Right renal cortex interstitium (tissue), 3 donors: ENCODE measurements at places on chromosomes 4 and X.

- no peak for DNase-seq
Observed at GRCh38 chr4:63316633-63317032, 1092.6 kb downstream of the TECRL start.

GRCh38 chr4:104063341-104063740, 343.6 kb upstream of the TACR3 start:
- DNase-seq, result no peak

DNA sequence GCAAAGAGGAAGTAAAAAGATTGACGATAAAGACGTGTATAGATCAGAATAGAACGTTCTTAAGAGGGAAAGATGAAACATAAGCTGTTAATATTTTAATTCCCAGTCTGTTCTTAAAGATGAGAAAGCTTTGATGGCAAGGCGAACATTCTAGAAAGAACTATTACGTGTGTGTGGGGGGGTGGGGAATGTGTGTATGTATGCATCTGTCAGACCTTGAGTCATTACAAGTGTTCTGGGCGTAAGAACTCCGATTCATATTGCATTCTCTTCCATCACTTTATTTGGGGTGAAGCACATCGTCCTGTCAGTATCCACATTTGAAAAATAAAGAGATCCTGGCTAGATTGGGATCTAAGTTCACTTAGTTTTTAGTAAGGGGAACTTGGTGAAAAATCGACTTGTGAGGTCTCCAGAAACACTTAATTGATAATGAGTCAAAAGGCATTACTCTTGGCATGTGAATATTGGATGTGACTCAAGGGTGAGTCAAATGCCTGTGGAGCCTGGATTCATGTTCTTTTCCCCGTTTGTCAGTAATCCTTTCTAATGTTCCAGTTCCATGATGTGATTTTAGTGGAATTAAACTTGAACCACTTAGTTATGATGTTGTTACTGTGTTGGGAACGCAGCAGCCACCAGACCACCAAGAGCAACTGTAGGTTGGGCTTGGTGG, 3.1 kb downstream of the SMS start:
- DNase-seq, result no peak

DNA sequence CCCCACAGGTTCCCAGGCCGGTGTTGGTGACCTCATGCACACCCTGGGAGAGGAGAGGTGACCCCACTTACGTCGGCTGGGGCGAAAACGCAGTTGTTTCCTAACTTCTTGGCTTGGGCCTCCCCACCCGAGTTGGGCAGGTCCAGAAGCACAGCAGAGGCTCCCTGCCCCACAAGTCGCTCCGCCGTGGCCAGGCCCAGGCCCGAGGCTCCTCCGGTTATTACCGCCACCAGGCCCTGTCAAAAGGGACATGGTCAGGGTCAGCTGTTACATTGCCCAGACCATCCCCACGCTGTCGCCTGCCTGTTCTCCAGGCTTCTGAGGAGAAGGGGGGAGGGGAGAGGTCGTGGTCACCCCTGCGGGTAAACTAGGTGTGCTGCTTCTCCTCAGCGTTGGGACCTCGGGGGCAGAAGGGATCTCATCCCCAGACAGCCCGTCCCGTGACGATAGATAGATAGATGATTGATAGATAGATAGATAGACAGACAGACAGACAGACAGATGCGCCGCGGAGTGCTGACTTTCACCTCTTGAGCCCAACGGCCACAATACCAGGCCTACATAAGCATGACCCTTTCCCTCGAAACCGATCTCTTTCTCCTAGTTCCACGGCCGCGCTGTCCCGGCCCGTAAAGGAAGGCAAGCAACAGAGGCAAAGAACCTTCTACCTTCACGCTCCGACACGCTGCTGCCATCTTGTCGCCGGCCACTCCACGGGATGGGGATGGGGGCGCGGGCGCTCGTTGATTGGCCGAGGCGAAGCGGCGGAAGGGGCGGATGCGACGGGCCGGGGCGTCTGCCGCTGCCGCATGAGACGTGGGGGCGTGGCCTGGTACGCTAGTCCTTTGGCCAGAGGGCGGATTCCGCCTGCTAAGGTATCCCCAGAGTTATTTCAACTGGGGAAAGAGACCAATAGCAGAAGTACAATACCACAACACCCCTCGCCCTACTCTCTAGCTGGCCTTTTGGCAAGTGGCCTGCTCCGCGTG, at the start of gene HSD17B10:
TSS of gene HSD17B10 (minus strand) at position 720 of the 989 bp plus-strand sequence. CDS start at position 695, 25 bp downstream.
- peak; percentile 44 for DNase-seq

- DNase-seq, result peak; percentile 48
Observed at GRCh38 chrX:39645178-39645895, 452.4 kb downstream of the BCOR start.

- DNase-seq, result no peak
Observed at GRCh38 chr4:171484681-171485080, 328.5 kb upstream of the GALNTL6 start.

DNA sequence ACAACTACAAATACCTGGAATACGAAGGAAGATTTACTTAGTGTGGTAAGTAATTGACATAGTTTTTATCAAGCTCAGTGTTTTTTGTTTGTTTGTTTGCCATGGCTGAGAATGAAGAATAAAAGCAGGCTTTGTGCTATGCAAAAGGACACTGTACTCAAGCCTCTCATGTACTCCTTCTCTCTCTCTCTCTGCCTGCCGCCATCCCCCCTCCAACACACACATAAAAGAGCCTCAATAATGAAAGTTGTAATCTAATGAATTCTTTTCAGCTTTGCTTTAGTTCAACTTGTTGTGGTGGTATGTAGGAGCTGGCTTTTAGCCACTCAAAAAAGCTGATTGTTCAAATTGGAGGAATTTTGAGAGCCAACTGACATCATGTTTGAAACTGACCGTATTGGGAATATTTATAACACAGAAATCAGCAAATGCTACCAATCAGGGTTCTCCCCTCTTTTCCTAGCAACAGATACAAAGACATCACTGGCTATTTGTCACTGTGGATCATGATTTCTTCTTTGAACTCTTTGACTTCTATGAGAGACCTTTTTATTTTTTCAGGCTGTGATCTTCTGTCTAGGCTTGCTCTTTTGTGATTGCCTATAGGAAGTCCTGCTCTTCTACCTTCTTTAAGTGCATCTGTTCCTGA, 1148.8 kb downstream of the RAPGEF2 start:
- DNase-seq, result no peak

DNA sequence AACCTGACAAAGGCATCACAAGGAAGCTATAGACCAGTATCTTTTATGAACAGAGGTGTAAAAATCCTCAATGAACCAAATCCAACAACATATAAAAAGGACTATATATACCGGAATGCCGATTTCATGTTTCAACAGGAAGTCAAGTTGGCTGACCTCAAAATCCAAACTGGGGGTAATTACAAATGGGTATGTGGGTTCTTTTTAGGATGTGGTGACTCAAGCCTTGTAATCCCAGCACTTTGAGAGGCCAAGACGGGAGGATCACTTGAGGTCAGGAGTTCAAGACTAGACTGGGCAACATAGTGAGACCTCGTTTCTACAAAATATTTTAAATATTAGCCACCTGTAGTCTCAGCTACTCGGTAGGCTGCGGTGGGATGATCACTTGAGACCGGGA, 10.4 kb downstream of the PRSS48 start:
- DNase-seq, result no peak

DNA sequence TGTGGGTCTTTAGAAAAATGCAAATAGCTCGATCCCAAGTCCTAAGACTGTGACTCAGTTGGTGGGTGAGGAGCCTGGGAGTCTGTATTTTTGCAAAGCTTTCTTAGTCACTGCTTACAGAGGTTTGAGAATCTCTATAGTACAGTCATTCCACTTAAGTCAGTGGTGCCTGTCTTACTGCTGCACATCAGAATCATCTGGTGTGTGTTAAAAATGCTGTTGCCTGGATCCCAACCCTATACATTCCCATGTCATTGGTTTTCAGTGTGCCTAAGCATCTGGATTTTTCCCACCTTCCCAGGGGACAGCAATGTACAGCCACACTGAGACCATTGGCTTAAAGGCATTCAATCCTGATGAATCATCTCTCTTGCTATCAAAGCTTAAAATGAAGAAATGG, 21.0 kb upstream of the GEMIN8 start:
- DNase-seq, result no peak

DNA sequence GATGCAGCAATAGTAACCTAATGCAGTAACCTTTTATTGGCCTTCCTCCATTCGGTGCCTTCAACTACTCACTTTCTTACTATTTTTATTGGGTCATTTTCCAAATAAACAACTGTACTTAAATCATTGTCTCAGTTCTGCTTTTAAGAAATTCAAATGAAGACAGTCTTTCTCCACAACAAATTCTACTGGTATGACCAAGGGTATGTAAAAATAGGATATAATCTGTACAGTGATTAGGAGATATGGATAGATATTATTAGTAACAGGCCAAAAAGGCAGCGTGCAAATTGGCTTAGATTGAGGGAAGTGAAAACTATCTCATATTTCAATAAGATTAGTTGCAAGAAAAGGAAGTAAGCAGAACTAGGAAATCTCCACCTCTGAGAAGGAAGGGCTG, 177.4 kb upstream of the PPP1R2C start:
- no peak for DNase-seq

DNA sequence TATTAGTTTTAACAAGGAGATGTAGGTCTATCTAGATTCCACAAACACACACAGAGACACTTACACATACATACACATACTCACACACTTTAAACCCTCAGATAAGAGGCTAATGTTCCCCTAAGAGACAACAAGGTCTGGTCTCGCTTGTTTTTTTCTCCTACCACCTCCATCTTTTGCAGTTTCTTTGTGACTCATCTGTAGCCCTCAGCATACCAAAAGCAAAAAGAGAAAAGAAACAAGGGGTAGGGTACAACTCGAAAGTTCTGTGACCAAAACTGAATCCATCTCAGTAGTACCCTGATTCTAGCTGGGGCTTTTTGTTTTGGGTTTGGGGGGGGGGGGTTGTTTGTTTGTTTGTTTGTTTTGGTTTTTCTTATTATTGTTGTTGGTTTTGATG, 12.2 kb upstream of the EXOSC9 start:
- DNase-seq, result no peak

DNA sequence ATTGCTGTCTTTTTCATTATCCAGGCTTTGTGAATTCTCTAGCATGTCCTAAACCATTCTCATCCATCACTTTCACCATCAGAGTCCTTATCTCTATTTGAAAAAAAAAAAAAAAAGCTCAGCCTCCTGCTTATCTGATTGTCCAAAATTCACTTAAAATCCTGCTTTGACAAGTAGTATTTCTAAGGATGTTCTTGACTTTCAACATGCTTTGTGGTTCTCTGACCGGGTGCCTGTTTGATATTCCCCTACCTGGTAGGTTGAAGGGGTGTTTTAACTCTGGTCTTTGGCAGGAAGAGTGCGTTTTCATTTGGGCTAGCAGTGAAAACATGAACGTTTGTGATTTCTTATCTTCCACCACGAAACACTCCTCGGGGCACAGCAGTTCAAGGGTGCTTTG, 17.3 kb upstream of the BBS12 start:
- no peak for DNase-seq

- no peak for DNase-seq
Observed at GRCh38 chr4:99724067-99724466, 66.4 kb upstream of the C4orf54 start.

DNA sequence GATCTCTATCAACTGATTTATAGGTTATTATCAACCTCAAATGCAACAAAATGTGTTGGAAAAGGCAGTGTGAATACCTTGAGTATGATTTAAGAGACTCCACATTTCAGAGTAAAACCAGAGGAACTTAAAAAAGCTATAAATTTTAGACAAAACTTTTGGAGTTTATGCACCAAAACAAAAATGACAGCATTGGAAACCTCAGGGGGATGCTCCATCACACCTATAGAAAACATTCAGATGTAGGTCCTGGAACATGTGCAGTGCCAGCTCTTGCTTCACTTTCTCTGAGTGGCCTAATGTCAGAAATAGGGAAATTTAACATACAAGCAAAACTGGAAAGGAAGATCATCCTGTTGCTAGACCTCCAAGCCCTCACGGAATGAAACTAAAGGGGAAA, 5.8 kb upstream of the VEGFC start:
- DNase-seq, result no peak

DNA sequence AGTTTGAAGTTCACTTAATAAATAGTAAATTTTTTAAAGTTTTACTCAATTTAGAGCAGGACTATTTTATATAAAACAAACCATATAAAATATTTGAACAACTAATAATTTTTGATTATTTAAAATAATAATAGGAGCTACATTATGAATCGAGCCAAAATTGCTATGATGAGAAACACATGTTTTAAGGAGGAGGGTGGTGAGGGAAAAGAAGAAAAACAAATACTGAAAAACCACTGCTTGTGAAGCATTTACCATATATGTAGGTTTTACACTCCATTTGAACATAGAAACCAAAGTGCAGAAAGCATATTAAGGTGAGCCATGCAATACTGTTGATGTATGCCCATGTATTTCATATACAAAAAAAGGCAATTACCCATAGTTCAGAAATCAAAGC, 448.9 kb downstream of the FSTL5 start:
- no peak for DNase-seq

- no peak for DNase-seq
Observed at GRCh38 chr4:133145758-133146573, 3.1 kb upstream of the PCDH10 start.

DNA sequence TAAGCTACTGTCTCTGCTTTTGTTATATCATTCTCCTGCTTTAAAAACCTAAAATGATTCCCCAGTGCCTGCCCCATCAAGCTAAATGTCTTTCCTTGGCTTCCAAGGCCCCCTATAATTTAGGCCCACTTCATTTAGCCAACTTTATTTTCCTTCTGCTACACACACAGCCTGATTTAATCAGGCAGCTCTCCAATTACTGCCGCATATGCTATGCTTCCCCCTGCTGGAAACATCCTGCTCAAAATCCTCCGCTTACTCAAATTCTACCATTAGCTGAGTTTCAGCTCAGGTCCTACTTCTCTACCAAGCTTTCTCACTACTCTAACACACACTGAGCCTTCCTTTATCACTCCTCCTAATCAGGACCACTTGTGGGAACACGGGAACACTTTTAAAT, 17.0 kb downstream of the LAMP2 start:
- no peak for DNase-seq

- DNase-seq, result no peak
Observed at GRCh38 chr4:95027905-95028618, 270.3 kb downstream of the BMPR1B start.

DNA sequence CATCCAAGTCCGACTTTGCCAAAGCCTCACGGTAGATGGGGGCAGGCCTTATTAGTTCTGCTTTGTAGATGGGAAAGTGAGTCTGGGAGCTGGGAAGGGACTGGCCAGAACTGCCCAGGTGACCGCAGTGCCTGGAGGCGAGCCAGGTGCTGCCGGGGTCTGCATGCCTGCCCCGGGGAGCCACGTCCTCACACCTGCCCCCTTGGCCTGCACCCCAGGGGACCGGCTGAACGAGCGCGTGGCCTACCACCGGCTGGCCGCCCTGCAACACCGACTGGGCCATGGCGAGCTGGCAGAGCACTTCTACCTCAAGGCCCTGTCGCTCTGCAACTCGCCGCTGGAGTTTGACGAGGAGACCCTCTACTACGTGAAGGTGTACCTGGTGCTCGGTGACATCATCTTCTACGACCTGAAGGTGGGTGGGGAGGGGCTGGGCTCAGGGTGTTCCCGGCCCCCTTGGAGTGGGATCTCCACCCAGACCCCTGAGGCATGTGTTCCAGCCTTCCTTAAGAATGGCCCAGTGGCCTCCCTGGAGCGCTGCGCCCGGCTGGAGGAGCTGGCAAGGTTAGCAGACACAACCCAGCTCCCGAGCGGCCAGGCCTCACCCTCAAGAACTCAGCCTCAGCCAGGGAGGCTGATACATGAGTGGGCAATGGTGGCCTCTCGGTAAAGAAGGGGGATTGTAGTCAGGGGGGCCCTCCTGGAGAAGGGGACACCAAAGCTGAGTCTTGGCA, 32.1 kb upstream of the HTRA3 start:
- no peak for DNase-seq

- DNase-seq, result no peak
Observed at GRCh38 chr4:90226734-90227133, 99.5 kb downstream of the CCSER1 start.

- no peak for DNase-seq
Observed at GRCh38 chr4:91990726-91991125, 313.0 kb upstream of the GRID2 start.
